CD4-positive, alpha-beta T cell treated with Interleukin-12 subunit alpha and Interleukin-12 subunit beta, for 1 hour (primary cell): ENCODE measurements at places on chromosomes 5 and 9.

GRCh38 chr9:123715258-123715657, 214.7 kb downstream of the DENND1A start:
- DNase-seq: no peak

- DNase-seq: no peak
Observed at GRCh38 chr5:43642428-43642827, 39.4 kb downstream of the NNT start.

GRCh38 chr9:75109210-75109839, 21.0 kb downstream of the OSTF1 start:
- no peak for DNase-seq

GRCh38 chr9:126883636-126884035, 23.2 kb downstream of the ZBTB34 start:
- DNase-seq: no peak

DNA sequence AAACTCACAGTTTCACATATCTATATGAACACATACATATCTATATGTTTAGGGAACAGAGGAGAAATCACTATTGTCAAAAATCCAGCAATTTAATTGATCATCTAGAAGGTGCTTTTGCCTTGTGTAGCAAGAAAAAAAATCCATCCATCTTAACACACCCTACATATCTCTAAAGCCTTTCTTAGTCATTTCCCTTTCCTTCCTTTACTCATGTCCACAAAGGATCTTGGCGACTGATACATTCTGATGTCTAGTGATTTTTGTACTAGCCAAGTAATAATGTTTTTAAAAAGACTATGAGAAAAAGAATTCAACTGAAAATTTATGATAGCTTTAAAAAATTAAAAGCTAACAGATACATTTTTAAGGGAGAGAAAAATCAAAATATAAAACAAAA, 22.5 kb downstream of the ZDHHC21 start:
- no peak for DNase-seq

DNA sequence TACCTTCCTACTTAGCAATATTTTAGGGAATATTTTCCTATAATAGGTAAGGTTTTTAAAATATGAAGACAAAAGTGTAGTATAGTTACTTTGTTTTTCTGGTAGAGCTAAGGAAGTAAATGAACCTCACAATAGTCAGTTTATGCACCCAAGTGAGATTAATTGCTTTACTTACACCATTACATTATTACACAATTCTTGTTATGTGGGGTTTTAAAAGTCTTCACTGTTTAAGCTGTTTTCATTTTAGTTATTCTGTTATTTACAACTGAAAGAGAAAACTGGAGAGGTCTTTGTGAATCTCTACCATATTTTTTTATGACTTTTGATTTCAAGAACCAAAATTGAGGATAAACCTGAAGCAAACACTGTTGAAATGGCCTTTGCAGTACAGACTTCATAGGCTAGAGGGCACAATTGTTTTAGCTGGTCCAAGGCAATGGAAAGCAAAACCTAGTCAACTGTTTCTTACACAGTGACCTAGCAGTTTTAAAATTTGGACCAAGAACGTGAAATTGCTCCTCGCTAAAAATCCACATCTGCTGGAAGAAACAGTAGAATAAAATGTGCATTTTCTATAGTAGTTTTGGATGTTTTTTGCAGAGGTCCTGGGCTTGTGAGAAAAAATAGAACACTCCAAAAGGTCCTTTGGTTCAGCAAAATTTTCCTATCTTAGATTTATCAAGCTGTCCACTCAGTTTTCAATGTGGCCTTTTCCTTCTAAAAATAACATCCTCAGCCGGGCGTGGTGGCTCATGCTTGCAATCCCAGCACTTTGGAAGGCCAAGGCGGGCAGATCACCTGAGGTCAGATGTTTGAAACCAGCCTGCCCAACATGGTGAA, 66.4 kb upstream of the FER start:
- peak; percentile 52 for DNase-seq

- no peak for DNase-seq
Observed at GRCh38 chr9:95134457-95134881, 183.0 kb downstream of the FANCC start.

DNA sequence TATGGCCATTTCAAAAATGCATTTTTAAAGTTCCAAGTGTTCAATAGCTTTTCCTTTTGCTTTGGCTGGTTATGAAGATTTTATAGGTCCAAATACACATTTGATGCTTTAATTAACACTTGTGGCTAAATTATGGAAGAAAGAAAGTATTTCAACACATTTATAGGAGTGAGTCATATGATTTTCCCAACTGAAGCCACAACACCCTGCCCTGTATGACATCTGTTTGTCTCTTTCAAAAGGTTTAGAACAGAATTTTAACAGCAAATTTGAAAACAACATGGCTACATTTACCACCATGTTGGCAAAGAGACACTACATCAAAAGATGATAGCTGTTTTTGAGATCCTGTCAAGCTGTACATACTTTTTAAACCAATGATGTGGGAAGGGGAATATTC, 99.4 kb downstream of the TMEM174 start:
- no peak for DNase-seq

GRCh38 chr9:24439456-24439855, 106.2 kb downstream of the IZUMO3 start:
- no peak for DNase-seq

- no peak for DNase-seq
Observed at GRCh38 chr9:106670418-106670817, 192.5 kb upstream of the ZNF462 start.

DNA sequence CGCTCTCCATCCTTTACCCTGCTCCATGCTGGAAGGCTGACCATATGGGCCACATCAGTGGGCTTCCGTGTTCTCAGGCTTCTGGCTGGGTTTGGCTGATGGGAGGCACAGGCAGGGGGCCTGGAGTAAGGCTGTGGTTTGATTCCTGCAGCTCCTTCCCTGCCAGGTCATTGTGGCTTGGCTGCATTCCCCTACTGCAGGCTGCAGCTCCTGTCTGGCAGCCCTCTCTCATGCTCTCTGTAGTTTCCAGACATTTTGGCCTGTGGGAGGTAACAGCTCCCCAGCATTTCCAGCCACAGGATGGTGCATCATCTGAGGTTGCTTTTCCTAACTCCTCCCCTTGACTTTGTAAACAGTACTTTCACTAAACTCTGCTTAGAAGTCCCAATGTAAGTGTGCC, 102.0 kb upstream of the PTPN3 start:
- no peak for DNase-seq

DNA sequence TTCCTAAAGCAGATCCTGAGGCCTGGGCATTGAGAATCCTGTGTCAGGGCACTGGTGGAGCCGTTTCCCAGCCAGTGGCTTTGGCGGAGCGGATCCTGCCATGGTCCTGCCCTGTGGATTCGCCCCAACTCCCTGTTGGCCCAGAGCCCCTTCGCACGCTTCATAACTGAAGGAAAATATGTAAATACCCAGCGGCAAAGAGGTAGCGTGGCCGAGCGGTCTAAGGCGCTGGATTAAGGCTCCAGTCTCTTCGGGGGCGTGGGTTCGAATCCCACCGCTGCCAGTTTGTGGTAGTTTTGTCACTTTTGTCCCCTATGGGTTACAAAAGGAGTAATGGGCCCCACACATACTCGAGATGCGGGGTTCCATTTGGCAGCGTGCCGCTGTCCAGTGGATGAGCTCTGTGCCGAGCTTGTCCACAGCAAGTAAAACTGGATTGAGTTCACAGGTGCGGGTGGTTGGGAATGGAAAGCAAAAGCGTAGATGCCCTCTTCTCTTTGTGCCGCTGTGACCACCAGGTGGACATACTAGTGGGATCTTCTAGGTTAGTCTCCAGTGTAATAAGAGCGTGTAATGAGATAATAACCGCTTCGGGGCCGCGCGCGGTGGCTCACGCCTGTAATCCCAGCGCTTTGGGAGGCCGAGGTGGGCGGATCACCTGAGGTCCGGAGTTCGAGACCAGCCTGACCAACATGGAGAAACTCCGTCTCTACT, 17.3 kb downstream of the TRIM7 start:
- DNase-seq: peak; percentile 61

DNA sequence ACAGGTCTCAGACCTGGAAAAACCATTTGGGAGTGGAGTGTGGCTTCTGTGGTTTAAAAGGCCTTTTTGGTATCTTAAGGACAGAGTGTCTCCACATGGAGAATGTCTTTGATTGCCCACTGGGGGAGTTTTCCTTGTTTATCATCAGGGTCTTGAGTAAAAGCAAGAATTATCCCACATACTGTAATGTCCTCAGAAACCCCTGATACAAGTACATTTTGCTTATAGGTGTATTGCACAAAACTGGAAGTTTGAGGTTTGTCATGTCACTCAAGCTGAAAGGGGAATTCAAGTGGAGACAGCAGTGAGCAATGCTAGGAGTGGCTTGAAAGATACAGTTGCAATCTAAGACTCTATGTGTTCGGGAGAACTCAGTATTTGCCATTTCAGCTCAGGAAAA, 62.7 kb upstream of the GRAMD2B start:
- DNase-seq: no peak

DNA sequence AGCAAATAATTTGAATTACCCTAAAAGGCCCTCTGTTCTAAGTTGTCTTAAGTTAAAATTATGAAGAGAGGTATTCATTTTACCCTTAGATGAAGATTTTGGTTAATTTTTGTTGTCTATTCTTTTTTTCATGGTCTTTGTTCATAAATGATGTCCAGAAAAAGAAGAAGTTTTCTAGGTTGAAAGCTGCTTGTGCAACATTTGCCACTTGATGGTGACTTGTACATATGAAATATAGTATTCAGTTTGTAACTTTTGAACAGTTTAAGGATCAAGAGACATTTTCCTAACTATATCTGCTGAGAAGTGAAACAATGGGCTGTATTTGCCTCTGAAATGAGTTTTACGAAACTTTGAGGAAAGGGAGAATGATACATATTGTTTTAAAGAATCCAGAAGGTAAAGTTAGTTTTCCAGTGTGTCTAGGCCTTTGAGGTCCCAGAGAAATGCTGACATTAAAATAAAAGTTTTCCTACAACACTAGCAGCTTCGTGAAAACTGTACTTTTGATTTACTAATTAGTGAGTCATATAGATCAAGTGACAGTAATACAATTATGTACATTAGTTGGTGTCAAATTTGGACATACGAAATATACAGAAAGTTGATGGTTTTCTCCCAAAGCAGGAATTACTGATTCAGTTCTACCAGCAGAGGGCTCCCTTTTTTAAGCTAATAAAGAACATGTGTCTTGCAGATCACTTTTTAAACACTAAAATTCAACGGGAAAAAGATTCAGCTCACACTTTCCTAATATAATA, 70.5 kb downstream of the PIK3R1 start:
- peak; percentile 72 for DNase-seq

DNA sequence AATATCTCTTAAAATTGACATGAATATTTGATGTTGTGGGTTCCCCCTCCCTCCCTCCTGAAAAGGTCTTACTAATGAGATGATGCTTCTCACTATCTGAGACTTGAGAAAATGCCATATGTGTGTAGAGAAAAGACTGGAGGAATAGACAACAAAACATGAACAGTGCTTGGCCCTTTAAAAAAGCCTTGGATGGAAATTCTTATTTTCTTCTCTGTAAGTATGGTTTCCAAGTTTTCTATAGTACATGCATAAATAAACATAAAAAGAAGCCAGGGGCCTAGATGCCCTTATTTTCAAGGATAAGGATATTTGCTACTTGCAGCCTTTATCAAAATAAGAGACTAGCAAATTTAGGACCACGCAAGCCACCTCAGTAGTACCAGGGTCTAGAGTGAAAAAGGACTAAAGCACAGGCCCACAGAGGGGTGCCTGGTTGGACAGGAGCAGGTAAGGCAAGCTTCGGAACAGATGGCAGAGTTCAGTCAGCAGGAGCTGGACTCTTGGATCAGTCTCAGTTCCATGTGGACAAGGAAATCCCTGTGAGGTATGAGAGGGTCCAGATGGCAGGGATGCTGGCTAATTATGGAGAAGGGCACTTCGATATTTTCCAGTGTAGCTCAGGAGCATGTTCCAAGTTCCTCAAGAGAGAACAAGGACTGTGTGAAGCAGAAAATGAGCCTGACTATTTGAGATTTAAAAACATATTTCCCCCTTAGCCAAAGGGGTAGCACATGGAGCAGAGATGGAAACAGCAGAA, 4.6 kb upstream of the ANP32B start:
- DNase-seq: no peak

- no peak for DNase-seq
Observed at GRCh38 chr9:77806741-77807140, 158.6 kb upstream of the GNA14 start.

GRCh38 chr9:93594041-93594756, 17.8 kb downstream of the PHF2 start:
- no peak for DNase-seq

GRCh38 chr9:75880618-75881017, 9.9 kb upstream of the PCSK5 start:
- DNase-seq: no peak
